ENCODE measurements at places on chromosomes 5 and 9.

GRCh38 chr5:143696921-143697320 is 115.0 kb upstream of the HMHB1 start:
- no peak for DNase-seq

GRCh38 chr5:31680528-31680927 is 41.6 kb downstream of the PDZD2 start:
- no peak for DNase-seq

DNA sequence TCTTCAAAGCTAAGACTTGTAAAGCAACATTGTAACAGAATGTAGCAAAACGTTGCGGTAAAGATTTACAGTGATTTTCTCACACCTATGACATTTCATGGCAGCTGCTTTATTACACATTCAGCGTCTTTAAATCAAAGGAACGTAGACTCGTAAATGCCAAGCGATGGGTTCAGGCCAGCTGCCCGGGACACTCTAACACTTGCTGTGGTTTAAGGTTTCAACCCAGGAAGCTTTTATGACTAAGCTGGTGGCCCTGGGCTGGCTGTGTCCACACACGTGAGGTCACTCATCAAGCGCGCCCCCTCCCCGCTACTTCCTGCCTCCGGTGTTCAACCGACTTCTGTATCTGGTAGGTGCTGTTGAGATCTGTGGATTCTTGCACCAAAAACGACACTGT is 2.5 kb downstream of the SLC6A18 start:
- no peak for DNase-seq

DNA sequence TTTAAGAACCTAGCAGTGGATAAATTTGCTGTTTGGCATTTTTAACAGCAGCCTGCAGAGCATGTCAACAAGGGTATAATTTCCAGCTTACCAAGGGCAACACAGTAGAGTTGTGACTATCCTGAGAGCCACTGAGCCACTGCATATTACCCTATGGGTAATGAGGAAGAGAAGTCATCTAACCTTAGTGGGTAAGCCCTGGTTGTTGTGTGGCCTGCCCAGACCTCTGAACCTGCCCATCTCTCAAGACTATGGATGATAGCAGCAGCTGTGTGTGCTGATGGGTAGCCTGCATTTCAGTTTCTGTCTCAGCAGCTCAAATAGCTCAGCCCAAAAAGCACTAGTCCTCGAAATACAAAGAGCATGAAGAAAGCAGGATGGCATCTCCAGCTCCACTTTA is 56.1 kb upstream of the PIP5K1B start:
- no peak for DNase-seq

DNA sequence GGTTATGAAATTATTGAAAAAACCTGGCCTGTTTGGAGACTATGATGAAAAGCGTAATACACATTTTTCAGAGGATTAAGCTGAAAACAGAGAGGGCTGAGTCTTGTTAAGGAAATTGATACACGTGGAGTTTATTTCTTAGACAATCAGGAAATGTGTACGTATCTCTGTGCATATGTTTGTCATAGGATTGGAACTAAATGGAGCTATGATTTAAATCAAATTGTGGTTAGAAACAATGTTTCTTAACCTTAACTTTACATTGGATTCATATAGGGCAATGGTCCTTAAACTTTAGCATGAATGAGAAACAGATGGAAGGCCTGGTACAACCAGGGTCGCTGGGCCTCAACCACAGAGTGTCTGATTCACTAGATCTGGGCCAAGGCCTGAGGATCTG is 451.6 kb downstream of the CDH18 start:
- DNase-seq: no peak

GRCh38 chr5:997001-997474 is 11.6 kb upstream of the NKD2 start:
- no peak for DNase-seq

GRCh38 chr5:142600611-142601358 is 85.1 kb downstream of the FGF1 start:
- DNase-seq: no peak

GRCh38 chr5:175045820-175046219 is 321.4 kb downstream of the MSX2 start:
- no peak for DNase-seq

DNA sequence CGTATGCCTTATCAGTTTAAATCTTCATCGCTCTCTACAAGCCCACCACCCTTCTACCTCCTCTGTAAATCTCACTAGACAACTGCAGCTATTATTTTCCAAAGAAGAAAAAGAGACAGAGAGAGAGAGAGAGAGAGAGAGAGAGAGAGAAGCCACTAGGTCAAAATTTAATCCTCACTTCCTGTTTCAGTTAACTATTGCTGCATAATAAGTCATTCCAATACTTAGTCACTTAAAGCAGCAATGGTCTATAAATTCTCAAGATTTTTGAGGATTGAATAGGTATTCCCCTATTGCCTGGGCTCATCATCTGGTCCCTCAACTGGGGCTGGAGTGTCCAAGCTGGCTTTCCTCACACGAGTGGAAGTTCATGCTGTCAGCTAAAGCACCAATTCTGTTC is 68.8 kb downstream of the ITGA1 start:
- DNase-seq: no peak

DNA sequence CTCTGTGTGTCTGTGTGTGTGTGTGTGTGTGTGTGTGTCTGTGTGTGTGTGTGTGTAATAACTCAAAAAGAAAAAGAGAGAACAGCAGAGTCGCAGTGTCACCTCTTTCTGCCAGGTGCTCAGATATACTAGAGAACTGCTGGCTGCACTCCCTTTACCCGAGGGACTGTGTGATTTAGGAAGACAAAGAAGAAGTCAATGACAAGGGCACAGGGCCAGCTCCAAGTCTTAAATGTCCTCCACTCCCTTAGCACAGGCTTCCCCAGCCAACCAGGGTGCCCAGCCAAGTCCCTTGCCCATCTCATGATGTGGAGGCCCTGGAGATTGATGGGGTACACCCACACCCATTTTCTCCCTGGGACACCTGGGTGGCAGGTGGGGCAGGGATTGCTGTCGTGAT is 8.7 kb downstream of the CCNJL start:
- DNase-seq: peak; percentile 52

DNA sequence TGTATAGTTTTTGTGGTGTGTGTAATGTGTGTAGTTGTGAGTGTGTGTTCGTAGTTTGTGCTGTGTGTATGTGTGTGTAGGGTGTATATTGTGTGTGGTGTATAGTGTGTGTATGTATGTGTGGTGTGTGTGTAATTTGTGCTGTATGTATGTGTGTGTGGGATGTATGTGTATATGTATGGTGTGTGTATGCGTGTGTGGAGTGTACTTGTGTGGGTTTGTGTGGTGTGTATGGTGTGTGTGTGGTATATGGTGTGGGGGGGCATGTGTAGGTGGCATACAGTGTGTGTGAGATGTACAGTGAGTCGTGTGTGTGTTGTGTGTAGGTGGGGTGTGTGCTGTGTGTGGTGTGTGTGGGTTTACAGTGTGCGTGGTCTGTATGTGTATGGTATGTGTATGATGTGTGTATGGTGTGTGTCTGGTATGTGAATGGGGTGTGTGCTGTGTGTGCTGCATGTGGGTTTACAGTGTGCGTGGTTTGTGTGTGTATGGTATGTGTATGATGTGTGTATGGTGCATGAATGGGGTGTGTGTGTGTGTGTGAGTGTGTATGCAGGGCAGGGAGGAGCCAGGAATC is 125.2 kb downstream of the GADD45G start:
- no peak for DNase-seq

DNA sequence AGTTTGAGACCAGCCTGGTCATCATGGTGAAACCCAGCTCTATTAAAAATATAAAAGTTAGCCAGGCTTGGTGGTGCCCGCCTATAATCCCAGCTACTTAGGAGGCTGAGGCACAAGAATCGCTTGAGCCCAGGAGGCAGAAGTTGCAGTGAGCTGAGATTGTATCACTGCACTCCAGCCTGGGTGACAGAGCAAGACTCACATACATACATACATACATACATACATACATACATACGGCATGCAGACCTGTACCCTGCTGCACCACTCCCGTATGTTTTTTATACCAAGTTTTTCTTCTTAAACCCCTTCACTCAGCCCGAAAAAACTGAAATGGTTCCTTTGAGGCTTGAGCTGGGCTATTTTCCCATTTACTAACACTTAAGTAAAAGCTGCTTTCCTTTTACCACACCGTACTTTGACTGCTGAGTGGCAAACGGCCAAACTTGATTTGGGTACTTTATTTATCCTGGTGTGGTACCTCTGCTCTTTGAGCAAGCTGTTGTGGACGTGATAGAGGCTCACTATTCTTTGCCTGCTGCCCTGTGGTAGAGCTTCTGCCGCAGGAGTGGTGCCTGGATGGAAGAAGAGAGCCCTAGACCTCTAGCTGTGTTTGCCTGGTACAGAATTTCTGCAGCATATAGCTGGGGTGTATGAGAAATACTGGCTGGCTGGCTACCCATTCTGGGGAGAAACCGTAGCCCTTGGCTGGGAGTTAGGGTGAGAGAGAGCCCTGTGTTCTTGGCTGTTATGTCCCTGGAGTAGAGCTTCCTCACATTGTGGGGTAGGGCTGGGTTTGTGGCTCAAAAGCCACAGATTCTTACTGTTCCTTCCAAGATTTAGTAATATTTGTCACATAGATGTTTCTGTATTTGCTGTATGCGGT is 19.4 kb downstream of the IPO11 start:
- no peak for DNase-seq

- no peak for DNase-seq
Observed at GRCh38 chr9:93473411-93473810, 20.0 kb upstream of the FAM120AOS start.

DNA sequence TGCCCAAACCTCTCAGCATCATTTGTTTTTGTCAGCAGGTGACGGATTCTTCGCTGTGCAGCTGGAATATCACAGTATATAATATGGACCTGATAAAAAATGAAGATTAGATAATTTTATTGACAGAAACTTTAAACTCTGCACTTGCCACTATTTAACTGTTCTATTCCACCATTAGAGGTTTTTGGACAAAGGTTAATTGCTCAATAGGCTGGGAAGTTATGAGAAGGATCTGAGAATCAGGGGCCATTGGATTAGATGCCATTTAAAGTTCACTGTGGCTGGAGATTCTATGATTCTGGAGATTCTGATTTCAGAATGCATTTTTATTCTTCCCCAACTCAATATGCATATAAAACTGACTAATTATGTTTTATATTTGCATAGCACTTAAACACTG is 59.8 kb upstream of the ANXA1 start:
- no peak for DNase-seq

DNA sequence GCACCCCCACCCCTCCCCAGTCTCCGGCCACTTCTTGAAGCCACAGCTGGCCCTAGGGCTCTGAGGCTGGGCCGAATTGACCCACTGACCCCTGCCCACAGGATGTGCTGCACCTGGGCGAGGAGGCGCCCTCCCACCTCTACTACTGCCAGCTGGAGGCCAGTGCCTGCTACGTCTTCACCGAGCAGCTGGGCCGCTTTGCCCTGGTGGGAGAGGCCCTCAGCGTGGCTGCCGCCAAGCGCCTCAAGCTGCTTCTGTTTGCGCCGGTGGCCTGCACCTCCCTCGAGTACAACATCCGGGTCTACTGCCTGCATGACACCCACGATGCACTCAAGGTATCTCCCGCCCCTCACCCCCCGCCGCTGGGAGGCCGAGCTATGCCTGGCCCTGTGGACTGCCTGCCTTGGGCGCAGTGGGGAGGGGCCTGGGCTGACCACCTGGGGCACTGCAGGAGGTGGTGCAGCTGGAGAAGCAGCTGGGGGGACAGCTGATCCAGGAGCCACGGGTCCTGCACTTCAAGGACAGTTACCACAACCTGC is 21.3 kb downstream of the HK3 start:
- DNase-seq: no peak

GRCh38 chr9:84212246-84212645 is 128.3 kb downstream of the SLC28A3 start:
- DNase-seq: no peak

DNA sequence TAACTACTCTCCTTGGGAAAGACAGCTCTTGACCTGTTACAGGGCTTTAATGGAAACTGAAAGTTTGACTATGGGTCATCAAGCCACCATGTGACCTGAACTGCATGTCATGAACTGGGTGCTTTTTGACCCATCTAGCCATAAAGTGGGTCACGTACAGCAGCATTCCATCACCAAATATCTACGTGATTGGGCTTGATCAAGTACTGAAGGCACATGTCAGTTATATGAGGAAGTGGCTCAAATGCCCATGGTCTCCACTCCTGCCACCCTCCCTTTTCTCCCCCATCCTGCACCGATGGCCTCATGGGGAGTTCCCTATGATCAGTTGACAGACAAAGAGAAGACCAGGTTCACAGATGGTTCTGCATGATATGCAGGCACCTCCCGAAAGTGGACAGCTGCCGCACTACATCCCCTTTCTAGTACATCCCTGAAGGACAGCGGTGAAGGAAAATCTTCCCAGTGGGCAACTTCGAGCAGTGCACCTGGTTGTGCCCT is 7.3 kb upstream of the FCN1 start:
- DNase-seq: no peak

- DNase-seq: no peak
Observed at GRCh38 chr9:128702445-128702948, at the start of gene PKN3. Gene PKN3, plus strand, starts transcription at chr9:128702503. Its CDS starts 413 bp downstream, at chr9:128702916.

GRCh38 chr9:17021387-17021970 is 113.4 kb upstream of the CNTLN start:
- DNase-seq: no peak

- DNase-seq: no peak
Observed at GRCh38 chr5:79120221-79120620, 8.6 kb downstream of the BHMT start.

DNA sequence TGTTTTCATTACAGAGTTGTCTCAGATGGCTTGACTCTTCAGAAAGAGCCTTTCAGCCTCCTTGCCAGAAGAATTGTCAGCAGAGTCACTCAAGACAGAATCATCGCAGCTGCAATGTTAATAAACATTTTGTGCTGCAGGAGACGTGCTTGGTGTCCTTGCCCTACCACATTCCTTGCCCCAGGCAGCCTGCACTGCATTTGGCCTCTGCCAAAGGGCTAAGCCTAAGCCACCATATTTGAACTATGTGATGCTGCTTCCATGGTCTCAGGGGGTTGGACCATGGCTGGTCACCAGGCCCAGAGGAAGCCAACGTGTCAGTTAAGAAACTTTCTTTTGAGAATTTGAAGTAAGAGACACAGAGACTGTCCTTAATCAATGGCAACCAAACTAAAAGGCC is 145.4 kb downstream of the ACTL7B start:
- DNase-seq: no peak

- DNase-seq: no peak
Observed at GRCh38 chr5:127700237-127700766, 2.9 kb upstream of the CCDC192 start.

- no peak for DNase-seq
Observed at GRCh38 chr5:141508798-141509611, 20.1 kb downstream of the PCDHGC5 start.
